Activated CD8-positive, alpha-beta memory T cell treated with anti-CD3 and anti-CD28 coated beads, Interleukin-2, amount 10 ng/mL, durations not matched to agents 7 days and 5 days (primary cell): ENCODE measurements at places on chromosomes 5 and 9.

DNA sequence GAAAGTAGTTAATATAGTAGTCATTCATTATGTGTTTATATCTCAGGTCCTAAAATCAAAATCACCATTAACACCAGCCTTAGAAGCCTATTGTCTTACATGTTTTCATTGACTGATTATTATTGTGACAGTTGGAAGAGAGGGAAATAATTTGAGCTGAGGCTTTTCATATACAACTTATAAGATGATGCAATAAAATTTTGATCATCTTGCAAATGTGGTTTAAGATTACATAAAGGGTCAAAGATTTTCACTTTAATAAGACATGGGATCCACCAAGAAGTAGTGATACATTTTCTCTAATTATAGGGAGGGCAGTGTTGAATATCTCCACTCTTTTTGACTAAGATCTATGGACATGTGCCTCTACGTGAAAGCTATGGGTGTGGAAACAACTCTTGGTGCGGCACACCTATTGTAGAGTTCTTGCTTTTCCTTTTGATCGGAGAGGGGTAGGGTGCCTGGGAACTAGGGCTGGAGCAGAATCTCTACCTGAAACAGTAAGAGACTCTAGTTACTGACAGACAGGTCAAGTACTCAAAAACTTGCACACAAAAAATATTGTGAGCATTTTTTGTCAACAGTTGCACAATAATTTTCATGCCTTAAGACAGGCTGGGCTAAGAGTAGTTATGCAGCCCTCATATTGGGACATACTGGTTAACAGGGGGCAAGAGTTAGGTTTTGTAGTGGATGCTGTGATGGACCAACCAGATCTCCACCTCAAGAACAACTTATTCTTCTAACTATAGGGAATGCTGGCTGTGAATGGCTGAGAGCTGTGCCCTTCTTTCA lies 139.3 kb upstream of the FST start:
- DNase-seq = no peak

DNA sequence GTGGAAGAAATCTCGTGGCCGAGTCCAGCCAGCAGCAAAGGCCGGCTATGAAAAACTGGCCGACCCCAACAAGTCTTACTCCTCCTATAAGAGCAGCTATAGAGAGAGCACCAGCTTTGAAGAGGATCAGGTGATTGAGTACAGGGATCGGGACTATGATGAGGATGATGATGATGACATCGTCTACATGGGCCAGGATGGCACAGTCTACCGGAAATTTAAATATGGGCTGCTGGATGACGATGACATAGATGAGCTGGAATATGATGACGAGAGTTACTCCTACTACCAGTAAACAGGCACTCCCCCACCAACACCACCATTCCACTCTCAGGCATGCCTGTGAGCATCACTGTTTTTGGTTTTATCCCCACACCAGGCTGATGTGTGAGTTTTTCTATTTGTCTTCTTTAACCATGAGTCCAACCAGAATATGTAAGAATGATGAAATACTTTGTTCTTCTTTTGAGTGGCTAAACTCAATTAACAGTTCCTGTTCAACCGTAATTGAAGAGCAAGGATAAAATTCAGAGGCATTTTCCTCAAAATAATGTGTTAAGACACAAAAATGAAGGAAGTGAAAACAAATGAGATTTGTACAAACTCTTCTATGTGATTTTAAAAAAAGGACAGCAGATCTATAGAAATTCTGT lies 35.5 kb downstream of the RFK start:
- no peak for DNase-seq

GRCh38 chr5:118578093-118578492 lies 410.3 kb downstream of the DTWD2 start:
- no peak for DNase-seq

- DNase-seq = no peak
These were observed 217.4 kb upstream of the ADAMTSL1 start for GRCh38 chr9:18256568-18256967.

DNA sequence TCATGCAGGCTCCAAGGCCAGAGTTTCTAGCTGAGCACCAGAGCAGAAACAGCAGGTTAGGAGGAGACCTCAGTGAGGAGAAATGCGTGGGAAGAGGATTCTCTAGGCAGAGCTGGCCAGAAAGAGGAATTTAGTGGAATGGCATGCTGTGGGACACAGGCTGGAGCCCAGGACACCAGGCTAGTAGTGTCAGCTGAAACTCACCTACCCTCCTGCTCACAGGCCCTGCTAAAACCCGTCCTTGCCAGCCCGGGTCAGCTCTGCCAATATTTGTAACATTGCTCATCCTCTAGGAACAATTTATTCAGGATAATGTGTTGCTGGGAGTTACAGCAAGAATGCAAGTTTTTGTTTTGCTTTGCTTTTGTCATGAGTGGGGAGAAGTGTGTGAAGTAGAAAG lies 40.2 kb upstream of the AGXT2 start:
- DNase-seq = no peak

- no peak for DNase-seq
These were observed 3.9 kb downstream of the MCIDAS start for GRCh38 chr5:55222985-55223811.

DNA sequence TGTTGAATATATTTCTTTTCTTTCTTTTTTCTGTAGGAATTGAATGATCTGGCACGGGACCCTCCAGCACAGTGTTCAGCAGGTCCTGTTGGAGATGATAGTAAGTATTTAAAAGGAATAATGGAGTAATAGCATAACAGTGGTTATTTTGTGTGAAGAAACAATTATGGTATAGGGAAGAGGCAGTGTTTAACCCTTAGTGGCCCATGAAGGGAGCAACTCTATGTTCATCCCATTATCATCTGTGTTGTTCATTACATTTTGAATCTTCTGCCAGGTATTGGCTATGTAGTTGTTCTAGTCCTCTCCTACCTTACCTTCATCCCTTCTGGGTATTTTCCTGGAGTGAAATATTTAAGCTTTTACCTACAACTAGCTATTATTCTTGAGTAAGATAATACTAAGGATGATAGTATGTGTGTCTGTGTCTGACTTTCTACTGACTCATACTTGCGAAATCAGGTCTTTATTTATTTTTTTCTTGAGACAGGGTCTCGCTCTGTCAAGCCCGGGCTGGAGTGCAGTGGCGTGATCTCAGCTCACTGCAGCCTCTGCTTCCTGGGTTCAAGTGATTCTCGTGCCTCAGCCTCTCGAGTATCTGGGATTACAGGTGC lies 39.3 kb downstream of the UBE2D2 start:
- no peak for DNase-seq

- DNase-seq = no peak
These were observed 60.4 kb downstream of the FBXL7 start for GRCh38 chr5:15560421-15560820.

DNA sequence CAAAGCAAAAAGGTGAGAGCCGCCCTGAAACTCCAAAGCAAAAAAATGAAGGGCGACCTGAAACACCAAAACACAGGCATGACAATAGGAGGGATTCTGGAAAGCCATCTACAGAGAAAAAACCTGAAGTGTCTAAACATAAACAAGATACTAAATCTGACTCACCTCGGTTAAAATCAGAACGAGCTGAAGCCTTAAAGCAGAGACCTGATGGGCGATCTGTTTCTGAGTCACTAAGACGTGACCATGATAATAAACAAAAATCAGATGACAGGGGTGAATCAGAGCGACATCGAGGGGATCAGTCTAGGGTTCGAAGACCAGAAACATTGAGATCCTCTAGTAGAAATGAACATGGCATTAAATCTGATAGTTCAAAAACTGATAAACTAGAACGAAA lies 108.8 kb downstream of the NIPBL start:
- no peak for DNase-seq

- DNase-seq = no peak
These were observed 238.1 kb downstream of the SPOCK1 start for GRCh38 chr5:137260820-137261695.

DNA sequence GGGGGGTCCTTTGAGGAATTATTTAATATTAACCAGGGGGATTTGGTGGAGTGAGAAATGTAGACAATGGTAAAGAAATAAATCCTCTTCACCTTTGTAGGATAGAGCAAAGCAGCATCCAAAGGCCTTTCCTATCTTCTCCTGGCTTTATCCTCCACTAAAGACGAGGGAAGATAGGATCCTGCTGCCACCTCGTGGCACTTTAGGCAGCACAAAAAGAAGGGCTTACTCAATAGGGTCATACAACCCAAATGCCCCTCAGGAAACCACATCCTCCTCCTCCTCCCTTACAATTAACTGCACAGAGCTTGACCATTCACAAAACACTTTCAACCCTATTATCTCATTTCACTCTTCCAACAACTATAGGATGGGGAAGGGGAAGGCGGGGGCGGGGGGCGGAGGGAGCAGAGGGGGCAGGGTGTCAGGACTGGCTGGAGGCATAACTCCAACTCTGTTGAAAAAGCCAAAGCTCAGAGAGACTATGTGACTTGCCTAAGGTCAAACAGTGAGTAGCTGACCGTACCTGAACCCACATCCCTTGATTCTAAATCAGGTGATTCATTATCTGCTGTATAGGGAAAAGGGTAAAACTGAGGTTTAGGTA lies 45.4 kb upstream of the MYOT start:
- no peak for DNase-seq

DNA sequence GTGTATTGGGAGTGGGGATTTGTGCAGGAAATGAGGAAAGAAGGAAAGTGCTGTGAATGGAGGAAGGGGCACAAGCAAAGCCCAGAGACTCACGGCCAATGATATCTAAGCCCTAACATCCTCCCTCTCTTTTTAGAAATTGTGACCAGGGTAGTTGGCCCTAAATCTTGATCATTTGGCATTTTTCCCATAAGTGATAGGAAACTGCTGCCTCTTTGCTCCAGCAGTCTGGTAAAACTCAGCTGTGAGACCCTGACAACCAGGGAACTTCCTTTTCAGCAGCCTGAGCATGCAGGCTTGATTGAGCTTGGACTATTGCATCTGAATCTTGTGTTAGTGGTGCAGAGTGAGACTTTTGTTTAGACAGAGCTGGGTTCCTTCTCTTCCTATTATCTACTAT lies 9.6 kb upstream of the ADRB2 start:
- no peak for DNase-seq

GRCh38 chr9:91089405-91090129 lies 272.2 kb downstream of the AUH start:
- DNase-seq = peak; percentile 56

DNA sequence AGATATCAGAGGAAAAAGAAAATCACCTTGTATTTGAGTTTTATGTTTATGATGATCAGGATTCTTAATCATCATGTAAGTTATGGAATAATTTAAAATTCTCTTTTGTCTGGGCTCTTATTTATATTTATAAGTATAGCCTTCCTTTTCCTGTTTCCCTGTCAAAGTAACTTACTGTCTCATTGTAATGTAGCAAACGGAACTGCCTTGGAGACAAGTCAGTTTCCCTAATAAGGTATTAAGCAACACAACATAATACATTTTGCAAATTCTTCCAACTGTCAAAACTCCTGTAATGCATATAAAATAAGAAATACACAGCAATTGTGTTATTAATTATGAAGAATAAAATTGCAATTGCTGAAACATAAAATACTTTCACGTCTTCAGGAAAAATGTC lies 463.2 kb downstream of the MAT2B start:
- DNase-seq = no peak

- no peak for DNase-seq
These were observed 84.5 kb upstream of the CER1 start for GRCh38 chr9:14806941-14807520.

- no peak for DNase-seq
These were observed 4.1 kb upstream of the SLC1A1 start for GRCh38 chr9:4486176-4486575.
